ENCODE measurements at places on chromosomes 3 and 15. TPM values are rescaled to one million over a fixed set of nuclear protein-coding genes. Genes with fewer than 3 reads are reported as not detected.
A peak's percentile ranks its signal among the peaks of the same experiment; 100 is the strongest.

GRCh38 chr3:188700501-188700900, 471.3 kb upstream of the TPRG1 start:
- H3K36me3 ChIP-seq: no peaks in the 10 kb centered on the region
- H3K27ac ChIP-seq: no peak overlapping the region
- no peak for DNase-seq

DNA sequence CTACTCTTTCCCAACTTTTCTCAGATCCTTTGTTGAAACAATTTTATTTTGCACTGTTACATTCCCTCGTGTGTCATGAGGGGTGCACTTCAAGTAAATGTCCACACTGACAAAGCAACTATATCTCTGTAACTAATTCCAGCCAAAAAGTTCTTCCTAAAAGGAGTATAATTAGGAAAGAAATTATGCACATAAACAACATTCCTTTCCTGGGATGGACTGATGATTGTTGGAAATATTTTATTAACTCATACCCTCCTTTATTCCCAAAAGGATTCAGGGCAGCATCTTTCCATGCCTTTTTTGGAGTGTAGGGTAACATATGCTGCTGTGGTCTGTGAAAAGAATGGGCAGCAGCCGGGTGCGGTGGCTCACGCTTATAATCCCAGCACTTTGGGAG, 426.1 kb upstream of the THBS1 start:
- no peaks in the 10 kb centered on the region for H3K27me3 ChIP-seq
- H3K4me3 ChIP-seq: no peak overlapping the region
- no peaks in the 10 kb centered on the region for H3K4me1 ChIP-seq
- no peak for DNase-seq
- H3K36me3 ChIP-seq: no peaks in the 10 kb centered on the region

- H3K4me1 ChIP-seq: no peaks in the 10 kb centered on the region
- no peak for DNase-seq
- H3K27ac ChIP-seq: no peak overlapping the region
- no peak overlapping the region for H3K4me3 ChIP-seq
- no peaks in the 10 kb centered on the region for H3K27me3 ChIP-seq
- H3K36me3 ChIP-seq: no peaks in the 10 kb centered on the region
These were observed 17.0 kb downstream of the TGM5 start for GRCh38 chr15:43249699-43250203.

- no peaks in the 10 kb centered on the region for H3K36me3 ChIP-seq
- peak; percentile 56 for DNase-seq
- H3K4me1 ChIP-seq: peaks cover 10% of the 10 kb centered on the region
- H3K27me3 ChIP-seq: no peaks in the 10 kb centered on the region
- H3K27ac ChIP-seq: peak overlapping the region; percentile 90
These were observed 543 bp downstream of the ARPIN start for GRCh38 chr15:89912145-89912673.

The ALS2CL gene
- 10.1 TPM for total RNA-seq

- no peak overlapping the region for H3K4me3 ChIP-seq
- no peaks in the 10 kb centered on the region for H3K36me3 ChIP-seq
- no peaks in the 10 kb centered on the region for H3K27me3 ChIP-seq
- no peak overlapping the region for H3K27ac ChIP-seq
These were observed 124.4 kb downstream of the ANO10 start for GRCh38 chr3:43497422-43497821.

GRCh38 chr15:72197041-72197459, 537 bp downstream of the GRAMD2A start:
- peak overlapping the region; percentile 33 for H3K4me3 ChIP-seq
- DNase-seq: no peak
- no peaks in the 10 kb centered on the region for H3K27me3 ChIP-seq
- no peaks in the 10 kb centered on the region for H3K4me1 ChIP-seq
- H3K36me3 ChIP-seq: peaks cover 8% of the 10 kb centered on the region

GRCh38 chr15:25969886-25970285, 106.8 kb upstream of the ATP10A start:
- H3K4me1 ChIP-seq: no peaks in the 10 kb centered on the region
- no peak for DNase-seq
- no peak overlapping the region for H3K4me3 ChIP-seq
- no peak overlapping the region for H3K27ac ChIP-seq

The GOLGA6L4 gene
- total RNA-seq: 3.1 TPM

The TMEM43 gene
- 20.7 TPM for total RNA-seq

GRCh38 chr3:138824114-138824506, 10.6 kb downstream of the PIK3CB start:
- no peaks in the 10 kb centered on the region for H3K4me1 ChIP-seq
- DNase-seq: no peak
- no peak overlapping the region for H3K27ac ChIP-seq
